Subcutaneous preadipocyte (primary cell): ENCODE measurements at places on chromosomes 2 and 18. TPM values are rescaled to one million over a fixed set of nuclear protein-coding genes. Genes with fewer than 3 reads are reported as not detected.

SERPINB12 gene
- not detected in 2 replicates for total RNA-seq

SATB2 gene
- 10.3 and 11.1 TPM in 2 replicates for total RNA-seq

FHL2 gene
- total RNA-seq: 58.4 and 58.8 TPM in 2 replicates

ATF2 gene
- total RNA-seq: 42.6 and 47.5 TPM in 2 replicates

CRYBA2 gene
- not detected in 2 replicates for total RNA-seq

CYP1B1 gene
- 63.3 and 145 TPM in 2 replicates for total RNA-seq

TNFAIP6 gene
- total RNA-seq: 22.3 and 23.5 TPM in 2 replicates

PCARE gene
- total RNA-seq: not detected in 2 replicates

TFCP2L1 gene
- total RNA-seq: under 0.01 TPM in 1 of 2 replicates, not detected in the other

HOXD12 gene
- total RNA-seq: not detected in 2 replicates

IL36B gene
- not detected in 2 replicates for total RNA-seq

CABLES1 gene
- 1.1 and 3.1 TPM in 2 replicates for total RNA-seq

KCNE4 gene
- 0.73 and 1.6 TPM in 2 replicates for total RNA-seq

CXCR4 gene
- total RNA-seq: not detected in 2 replicates

LYG2 gene
- total RNA-seq: not detected in 2 replicates

CHRND gene
- total RNA-seq: not detected in 2 replicates

CELF4 gene
- not detected in 2 replicates for total RNA-seq

RFX8 gene
- 38.2 and 46.7 TPM in 2 replicates for total RNA-seq

ZSWIM2 gene
- not detected in 2 replicates for total RNA-seq

LRRFIP1 gene
- 59.0 and 67.6 TPM in 2 replicates for total RNA-seq

PEX13 gene
- 15.4 and 22.9 TPM in 2 replicates for total RNA-seq

RIT2 gene
- total RNA-seq: not detected in 2 replicates
